ENCODE measurements at places on chromosomes 13 and 19.
A peak's percentile ranks its signal among the peaks of the same experiment; 100 is the strongest.

DNA sequence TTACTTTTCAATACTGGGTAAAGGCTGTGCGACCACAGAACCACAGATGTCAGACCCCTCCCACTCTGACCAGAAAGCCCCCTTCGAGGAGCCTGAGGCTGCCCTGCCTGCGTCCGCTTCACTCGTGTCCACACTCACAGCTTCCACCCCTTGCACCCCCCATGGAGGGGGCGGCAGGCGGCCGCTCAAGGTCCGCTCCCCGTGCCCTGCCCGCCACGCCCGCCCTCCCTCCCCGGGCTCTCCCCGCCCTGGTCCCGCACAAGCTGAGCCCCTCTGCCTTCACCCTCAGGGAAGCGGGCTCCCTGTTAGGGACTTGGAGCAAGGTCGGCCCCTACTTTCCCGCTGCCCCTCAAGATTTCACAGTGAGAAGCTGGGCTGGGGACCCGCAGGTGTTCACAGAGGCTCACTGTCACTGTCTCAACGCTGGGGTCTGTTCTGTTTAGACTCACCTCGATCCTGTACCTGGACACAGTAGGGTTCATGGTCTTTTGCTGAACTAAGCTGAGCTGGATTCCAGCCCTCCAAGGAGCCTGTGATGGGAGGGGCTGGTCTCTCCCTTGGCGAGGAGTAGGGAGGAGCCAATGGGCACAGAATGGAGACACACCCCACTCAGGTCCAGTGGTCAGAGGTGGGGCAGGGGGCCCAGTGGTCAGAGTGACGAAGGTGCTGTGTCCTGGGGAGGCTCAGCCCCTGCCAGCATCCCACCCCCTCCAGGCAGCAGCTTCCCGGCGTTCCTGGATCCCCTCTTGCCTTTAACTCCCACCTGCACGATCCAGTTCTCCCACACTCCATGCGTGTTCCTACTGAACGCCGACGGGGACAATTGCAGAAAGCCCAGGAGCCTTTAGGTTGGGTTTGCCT, 69.5 kb downstream of the SPACA7 start:
- DNase-seq = no peak

DNA sequence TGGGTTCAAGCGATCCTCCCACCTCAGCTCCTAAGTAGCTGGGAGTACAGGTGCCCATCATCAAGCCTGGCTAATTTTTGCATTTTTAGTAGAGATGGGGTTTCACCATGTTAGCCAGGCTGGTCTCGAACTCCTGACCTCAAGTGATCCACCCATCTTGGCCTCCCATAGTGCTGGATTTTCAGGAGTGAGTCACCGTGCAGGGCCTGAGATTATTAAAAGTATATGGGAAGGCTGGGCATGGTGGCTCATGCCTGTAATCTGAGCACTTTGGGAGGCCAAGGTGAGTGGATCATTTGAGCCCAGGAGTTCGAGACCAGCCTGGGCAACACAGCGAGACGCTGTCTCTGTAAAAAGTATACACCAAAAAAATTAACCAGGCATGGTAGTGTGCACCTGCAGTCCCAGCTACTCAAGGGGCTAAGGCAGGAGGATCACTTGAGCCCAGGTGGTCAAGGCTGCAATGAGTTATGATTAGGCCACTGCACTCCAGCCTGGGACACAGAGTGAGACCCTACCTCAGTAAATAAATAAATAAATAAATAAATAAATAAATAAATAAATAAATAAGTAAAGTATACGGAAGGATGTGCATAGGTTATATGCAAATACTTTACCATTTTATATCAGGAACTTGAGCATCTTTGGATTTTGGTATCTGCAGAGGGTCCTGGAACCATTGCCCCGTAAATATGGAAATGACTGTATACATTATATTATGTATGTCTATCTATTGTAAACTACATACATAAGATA, 854 bp downstream of the IL12RB1 start:
- DNase-seq = no peak

- DNase-seq = no peak
Measured at GRCh38 chr19:54877471-54877870, 3.4 kb downstream of the FCAR start.

DNA sequence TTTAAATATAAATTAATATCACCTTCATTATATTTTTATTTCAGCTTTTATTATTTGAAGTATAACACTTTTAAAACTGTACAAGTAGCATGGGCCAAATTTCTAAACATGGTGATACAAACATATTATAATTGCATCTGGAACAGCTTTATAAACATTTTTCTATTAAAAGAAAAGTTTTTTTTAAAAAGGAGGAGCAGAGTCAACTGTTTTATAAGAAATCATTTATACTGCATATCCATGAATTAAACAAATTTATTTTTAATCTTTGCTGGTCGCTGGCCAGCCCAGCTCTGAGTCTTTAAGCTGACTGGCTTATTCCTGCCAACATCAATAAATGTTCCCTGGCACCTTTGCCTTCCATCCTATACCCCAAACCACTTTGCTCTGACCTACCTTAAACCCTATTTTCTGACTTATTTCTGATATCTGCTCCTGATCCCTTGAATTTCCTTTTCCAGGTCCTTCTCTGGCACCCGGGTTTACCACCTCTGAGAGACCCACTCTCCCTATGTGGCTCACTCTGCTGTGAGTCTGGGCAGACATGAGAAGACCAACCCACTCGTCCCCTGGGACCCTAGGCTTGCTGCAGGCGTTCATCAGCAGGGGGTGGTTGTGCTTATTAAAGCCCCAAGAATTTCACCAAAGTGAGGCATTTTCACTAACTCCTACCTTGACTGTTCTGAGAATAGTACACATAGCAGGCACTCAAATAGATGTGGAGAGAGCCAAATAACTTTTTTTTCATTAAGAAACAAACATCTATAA, 220.3 kb downstream of the KLF12 start:
- peak; percentile 4 for DNase-seq

GRCh38 chr19:33187183-33187540, 7.0 kb upstream of the LRP3 start:
- DNase-seq = no peak

DNA sequence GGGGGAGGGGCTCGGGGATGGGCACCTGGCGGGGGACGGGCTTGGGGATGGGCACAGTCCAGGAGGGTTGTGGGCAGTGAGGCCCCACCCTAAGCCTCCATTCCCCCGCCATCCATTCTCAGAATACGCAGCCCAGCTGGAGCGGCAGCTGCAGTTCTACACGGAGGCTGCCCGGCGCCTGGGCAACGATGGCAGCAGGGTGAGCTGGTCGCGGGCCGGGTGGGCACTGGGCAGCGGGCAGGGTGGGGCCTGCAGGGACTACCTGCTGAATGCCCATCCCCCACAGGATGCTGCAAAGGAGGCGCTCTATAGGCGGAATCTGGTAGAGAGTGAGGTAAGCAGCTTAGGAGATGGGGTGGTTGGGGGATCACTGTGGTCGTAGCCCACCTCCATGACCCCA, 8.3 kb downstream of the PODNL1 start:
- no peak for DNase-seq

DNA sequence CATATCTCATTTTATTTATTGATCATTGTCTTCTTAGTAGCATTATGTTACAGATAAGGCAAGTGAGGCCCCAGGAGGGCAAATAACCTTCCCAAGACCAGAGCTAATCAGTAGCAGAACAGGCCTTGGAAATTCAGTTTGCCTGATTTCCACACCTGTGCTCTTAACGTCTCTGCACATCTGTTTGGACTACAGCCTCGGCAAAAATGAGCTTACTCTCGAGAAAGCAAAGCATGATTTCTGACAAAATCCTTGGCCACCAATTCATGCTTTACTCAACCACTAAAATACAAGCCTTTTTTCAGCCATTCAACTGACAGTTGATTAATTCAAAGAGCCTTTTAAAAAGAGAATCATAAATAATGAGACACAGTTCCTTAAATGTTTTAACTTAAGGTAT, 309.3 kb upstream of the HTR2A start:
- no peak for DNase-seq

GRCh38 chr19:58557221-58558065, 968 bp downstream of the UBE2M start:
- DNase-seq = no peak

- no peak for DNase-seq
Measured at GRCh38 chr19:7679771-7680605, 645 bp upstream of the TRAPPC5 start.

DNA sequence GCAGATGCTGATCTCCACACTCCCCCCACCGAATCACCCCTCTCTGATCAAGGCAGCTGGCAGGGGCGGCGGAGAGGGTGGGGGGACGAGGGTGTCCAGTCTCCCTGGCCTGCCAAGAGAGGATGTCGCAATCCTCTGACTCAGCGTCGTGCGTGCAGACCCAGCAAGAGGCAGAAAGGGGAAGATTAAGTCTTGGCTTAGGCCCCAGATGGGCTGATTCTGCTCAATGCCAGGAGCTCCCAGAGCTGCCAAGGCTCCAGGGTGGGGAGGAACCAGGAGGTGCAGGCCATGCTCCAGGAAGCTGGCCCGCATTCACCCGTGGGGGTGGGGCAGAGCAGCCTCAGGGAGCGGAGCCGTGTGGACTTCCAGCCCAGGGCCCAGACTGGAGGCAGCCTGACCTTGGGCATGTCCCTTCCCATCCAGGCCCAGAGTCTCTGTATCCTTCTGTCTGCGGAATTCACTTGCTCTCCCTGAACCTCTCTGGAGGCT, 6.6 kb upstream of the BCL3 start:
- DNase-seq = peak; percentile 97

- no peak for DNase-seq
Measured at GRCh38 chr13:98503175-98504028, 73.5 kb downstream of the STK24 start.

DNA sequence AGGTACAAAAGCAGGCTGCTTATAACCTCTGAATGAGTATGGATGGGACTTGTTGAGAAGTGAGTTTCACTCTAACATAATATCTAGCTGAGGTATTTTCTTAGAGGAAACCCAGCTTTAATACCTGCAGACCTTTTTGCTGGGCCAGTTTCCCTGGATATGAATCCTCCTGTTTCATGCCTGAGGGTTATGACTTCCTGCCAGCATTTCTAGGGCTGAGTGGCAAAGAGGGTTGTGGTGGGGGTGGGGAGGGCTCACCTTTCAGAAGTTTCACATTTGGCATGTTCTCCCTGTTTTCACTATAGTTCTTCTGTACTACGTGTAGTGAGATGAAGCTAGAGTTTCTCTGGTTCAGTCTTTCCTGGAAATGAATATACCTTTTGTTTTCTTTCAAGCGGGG, 73.7 kb downstream of the LACC1 start:
- DNase-seq = no peak

- DNase-seq = no peak
Measured at GRCh38 chr13:58721273-58721672, 1089.7 kb downstream of the PCDH17 start.

- no peak for DNase-seq
Measured at GRCh38 chr19:42134535-42135070, 2.4 kb upstream of the POU2F2 start.

GRCh38 chr13:50192272-50192813, 177.1 kb downstream of the KCNRG start:
- DNase-seq = no peak

DNA sequence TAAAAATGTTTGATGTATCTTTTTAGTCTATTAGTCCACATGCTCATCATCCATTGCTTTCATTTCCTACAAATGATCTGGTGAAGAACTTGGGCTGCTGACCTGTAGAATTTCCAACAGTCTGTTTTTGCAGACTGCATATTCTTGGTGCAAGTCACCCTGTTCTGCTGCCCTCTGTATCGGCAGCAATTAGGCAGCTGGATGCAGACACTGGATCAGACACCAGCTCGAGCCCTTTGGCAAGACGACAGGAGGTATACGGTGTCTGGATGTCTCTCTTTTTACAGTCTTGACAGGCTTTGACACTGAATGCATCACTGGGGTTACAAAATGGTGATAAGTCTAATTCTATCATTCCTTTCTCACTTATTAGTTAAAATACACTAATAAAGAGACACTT, 21.8 kb downstream of the MTRF1 start:
- DNase-seq = no peak

DNA sequence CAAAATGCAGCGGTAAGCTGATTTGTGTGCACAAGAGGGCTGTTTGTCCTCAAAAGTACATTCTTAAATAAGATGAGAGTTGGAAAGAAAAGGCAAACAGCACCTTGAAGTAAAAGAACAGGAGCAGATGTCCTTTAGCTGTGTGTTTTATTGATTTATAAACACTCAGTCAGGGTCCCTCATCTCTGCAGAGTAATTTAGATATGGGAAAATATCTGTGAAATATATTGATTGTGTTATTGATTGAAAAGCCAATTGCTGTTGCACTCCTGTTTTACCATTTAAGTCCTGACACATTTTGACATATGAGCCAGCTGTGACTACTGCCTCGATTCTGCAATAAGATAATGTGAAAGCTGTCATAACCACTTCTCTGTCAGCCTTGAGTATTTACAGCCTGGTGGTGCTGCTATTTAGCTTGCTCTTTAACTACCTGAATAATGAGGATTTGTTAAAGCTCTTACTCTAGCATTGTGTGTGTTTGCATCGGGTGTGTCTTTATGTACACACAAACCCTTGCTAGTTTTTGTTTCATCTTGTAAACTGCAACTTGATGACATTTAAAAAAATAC, 550.1 kb downstream of the DACH1 start:
- DNase-seq = no peak

DNA sequence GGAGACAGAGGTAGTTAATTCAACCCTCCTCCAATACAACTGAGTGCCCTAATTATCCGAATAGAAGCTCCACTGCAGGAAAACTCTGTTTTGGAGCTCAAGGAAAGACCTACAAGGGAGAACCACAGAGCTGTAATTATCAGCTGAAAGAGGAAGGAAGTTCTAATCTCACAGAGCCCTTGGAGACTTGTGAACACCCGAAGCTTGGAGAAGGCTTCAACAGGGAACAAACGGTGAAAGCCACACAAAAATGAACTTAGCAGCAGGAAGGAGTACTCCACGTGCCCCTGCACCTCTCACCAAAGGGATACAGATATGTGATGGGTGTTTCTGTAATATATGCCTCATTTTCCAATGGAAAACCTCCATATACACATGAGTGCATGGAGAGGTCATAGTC, 61.1 kb downstream of the IRS2 start:
- no peak for DNase-seq

GRCh38 chr19:29761575-29762232, 46.6 kb upstream of the C19orf12 start:
- no peak for DNase-seq

GRCh38 chr13:32262619-32263018, 52.5 kb downstream of the ZAR1L start:
- no peak for DNase-seq

- DNase-seq = no peak
Measured at GRCh38 chr19:3098141-3098514, 4.0 kb downstream of the GNA11 start.

DNA sequence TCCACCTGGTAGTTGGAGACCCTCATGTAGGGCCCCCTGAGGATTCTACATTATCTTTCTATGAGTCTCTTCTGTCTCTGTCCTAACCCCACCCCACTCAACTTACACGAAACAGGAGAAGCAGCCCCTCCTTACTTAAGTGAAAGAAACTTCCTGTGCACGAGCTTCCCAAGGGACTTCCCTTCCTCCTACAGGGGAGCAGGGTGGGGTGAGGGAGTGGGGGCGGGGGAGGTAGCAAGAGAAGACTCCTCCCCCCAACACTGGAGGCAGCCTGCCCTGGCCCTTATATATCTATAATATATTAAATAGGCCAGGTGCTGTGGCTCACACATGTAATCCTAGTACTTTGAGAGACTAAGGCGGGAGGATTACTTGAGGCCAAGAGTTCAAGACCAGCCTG, 5.5 kb upstream of the PDE4C start:
- no peak for DNase-seq

Measured in AG08395 (cell line).